Karpas-422 (cell line): ENCODE measurements at places on chromosomes 11 and 22. TPM values are rescaled to one million over a fixed set of nuclear protein-coding genes. Genes with fewer than 3 reads are reported as not detected.

DNA sequence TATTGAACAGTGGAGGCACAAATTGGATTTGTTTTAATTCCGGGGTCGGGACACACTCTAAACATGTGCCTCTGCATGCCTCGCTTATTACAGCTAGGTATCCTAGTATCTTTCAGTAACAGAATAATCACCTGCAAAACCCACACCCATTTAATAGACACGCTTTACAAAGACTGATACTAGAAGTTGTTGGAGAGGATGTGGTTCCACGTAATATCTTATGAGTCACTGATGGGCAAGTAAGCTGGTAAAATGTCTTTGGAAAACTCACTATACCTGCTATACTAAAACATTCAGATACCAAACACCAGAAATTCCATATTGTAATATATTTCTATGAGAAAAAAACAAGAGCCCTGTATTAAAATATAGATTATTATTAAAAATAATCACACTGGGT, 84.0 kb downstream of the GGTLC2 start:
- H3K36me3 ChIP-seq: no peaks in the 10 kb centered on the region
- H3K4me3 ChIP-seq: no peak overlapping the region
- no peaks in the 10 kb centered on the region for H3K27me3 ChIP-seq

MS4A1 gene
- 434 and 1,078 TPM in 2 replicates for total RNA-seq

DNA sequence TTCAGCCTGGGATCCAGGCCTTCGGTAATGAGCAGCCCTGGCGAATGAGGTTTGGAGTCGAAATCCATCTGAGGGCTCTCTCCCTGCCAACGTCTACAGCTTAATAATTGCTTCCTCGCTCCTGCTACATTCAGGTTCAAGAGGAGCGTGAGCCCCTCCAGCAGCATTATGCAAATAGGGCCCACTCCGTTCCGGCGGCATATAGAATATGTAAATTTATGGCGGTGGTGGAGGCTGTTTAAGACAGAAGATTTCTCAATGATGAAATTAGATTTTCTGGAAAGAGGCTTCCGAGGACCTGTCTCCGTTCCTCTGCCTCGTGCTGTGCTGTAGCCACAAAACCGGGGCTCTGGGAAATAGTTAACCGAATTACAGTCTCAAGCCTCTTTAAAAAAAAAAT, 402.8 kb downstream of the MIAT start:
- no peaks in the 10 kb centered on the region for H3K27me3 ChIP-seq
- no peak overlapping the region for H3K4me3 ChIP-seq
- DNase-seq: no peak
- H3K27ac ChIP-seq: no peak overlapping the region

PLEKHA7 gene
- 4.4 and 8.8 TPM in 2 replicates for total RNA-seq
